ENCODE measurements at places on chromosomes 5 and 9. TPM values are rescaled to one million over a fixed set of nuclear protein-coding genes. Genes with fewer than 3 reads are reported as not detected.

GRCh38 chr9:26325444-26325829 is 567.2 kb downstream of the CAAP1 start:
- DNase-seq, result no peak

- DNase-seq, result no peak
Measured at GRCh38 chr5:118293378-118293777, 695.0 kb downstream of the DTWD2 start.

DNA sequence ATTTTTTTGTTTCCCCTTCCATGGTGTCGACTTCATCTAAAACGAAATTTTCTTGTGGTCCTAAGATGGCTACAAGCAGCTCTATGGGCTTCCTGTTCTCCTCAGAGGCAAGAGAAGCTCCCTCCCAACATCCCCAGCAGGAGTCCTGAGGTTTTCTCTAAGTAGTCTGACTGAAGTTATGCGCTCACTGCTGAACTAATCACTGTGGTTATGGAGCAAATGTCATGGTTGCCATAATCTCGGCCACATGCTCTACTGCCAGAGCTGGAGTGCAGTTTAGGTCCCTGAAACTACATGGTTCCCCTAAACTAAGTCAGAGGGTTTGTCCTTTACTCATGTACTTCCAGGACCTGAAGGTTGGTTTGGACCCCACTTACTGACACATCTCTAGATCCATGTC is 68.0 kb upstream of the MAMDC2 start:
- DNase-seq, result no peak

DNA sequence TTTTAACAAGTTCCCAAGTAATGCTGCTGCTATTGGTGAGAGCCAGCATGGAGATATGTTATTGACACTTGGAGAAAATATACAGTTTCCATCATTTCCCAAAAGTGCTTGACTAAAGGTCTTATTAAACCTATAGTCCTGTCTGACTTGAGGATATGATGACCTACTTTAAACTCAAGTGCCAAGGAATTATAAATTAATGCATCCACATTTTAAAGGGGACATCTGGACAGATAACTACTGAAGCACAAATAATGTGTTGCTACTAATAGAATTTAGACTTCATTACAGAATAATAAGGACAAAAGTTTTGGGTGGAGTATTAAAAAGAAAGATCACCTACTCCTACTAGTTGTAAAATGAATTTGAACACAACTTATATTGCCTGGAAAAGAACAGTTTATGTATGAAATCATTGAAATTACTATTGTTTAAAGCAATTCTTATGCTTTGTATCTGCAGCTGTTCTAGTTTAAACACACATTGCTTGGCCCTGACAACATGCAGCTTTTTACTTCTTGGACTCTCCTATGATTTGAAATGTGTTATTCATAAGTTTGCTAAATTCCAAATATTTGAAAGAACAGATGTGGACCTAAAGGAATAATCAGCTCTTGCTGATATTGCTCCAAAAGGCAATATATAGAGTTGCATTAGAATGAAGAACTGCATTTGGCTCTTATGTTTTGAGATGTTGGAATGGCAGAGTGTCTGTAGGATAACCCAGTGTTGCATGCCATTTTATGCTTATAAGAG is 73.4 kb downstream of the SGCD start:
- DNase-seq, result no peak

C9 gene
- total RNA-seq, result not detected

DNA sequence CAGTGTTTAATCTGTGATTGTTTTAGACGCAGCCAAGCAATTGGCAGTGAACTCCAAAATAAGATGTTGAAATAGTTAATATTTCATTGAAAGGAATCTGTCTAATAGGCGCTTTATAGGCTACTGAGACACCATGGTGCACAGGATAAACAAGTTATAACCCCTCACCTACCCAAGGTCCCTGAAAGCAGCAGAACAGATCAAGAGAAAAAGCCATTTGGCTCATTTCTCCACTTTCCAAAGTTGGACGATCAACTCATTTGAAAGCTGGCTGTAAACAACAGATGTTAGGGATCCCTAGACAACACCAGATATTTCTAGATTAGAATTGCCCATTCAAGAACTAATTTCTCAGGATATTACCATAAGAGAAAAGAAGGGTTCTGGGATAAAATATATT is 4.9 kb downstream of the PUM3 start:
- DNase-seq, result no peak

Measured in sciatic nerve (tissue), 2 donors.